ENCODE measurements at places on chromosomes 16 and 17.
A peak's percentile ranks its signal among the peaks of the same experiment; 100 is the strongest.

- DNase-seq, result no peak
Observed at GRCh38 chr17:31492880-31493655, 101.6 kb downstream of the RAB11FIP4 start.

GRCh38 chr16:81738783-81739496 is 40.2 kb upstream of the PLCG2 start:
- peak; percentile 65 for DNase-seq

DNA sequence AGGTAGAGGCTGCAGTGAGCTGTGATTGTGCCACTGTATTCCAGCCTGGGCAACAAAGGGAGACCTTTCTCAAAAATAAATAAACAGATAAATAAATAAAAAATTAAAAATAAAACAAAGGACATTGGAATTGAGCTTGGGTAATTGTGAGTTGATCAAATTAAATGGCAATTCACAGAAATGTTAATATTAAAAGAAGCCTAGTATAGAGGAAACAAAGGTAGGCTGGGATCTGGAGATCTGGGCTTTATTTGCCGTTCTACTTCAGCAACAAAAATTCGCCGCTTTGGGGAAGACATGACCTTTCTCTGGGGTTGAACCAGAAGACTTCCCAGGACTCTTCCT is 332 bp upstream of the VPS25 start:
- DNase-seq, result no peak

- peak; percentile 69 for DNase-seq
Observed at GRCh38 chr16:69179328-69180010, 7.5 kb upstream of the SNTB2 start.

- no peak for DNase-seq
Observed at GRCh38 chr17:27674335-27674734, 43.3 kb downstream of the LGALS9 start.

- peak; percentile 84 for DNase-seq
Observed at GRCh38 chr16:85573696-85574641, 39.2 kb upstream of the GSE1 start.

GRCh38 chr17:76022285-76022684 is 4.8 kb downstream of the EVPL start:
- DNase-seq, result no peak

DNA sequence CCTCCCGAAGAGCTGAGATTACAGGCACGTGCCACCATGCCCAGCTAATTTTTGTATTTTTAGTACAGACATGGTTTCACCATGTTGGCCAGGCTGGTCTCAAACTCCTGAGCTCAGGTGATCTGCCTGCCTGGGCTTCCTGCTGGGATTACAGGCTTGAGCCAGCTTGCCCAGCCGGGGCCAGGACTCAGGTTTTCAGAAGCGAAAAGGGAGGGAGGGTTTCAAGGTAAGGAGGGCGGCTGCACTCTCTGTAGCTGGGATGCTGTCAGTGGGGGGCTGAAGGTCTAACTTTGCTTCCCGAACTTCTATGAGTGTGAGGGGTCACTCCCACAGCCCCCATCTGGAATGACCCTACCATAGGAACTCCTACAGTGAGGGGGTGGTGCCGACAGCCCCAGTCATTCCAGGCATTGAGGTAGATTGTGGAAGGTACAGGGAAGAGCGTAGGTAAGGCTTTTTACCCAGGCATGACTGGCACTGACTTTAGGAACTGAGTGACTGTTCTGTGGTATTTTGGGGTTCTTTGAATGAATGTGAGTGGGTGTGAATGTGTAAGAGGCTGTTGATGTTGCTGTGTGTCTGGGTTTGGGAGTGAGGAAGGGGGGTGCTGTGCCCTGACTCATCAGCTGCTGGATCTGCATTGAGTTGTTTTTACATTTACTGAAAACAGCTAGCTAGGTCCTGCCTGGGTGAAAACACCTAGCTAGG is 3.8 kb upstream of the C1QL1 start:
- no peak for DNase-seq

DNA sequence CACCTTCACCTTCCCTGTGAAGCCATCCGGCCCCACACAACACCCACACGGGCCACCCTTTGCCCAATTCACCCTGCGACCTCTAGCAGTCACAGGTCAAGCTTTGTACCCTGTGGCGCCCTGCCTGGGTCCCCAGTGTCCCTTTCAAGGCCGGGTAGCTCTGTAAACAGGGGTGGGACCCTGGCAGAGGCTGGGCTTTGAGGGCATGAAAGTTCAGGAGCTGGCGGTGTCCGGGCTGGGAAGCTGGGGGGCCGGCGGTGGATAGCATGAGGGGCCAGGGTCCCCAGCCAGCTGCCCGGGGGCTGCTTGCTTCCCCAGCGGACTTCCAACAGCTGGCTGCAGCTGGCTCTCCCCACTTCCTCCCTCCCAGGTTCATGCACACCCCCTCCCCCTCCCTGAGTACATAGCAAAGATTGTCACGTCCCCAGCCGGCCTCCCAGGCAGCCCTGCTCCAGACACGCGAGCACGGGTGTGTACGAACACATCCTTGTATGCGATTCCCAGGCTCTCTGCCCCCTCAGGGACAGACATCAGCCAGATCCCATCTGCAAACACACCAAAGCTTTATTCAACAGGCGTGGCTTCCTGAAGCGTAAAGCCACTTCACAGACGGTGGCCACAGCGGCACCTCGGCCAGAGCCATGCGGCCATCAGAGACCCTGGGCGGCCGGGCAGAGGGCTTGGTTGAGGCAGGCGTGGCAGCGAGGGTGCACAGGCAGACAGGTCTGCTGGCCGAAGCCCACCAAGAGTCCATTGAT is 8.2 kb downstream of the NTHL1 start:
- DNase-seq, result peak; percentile 93

DNA sequence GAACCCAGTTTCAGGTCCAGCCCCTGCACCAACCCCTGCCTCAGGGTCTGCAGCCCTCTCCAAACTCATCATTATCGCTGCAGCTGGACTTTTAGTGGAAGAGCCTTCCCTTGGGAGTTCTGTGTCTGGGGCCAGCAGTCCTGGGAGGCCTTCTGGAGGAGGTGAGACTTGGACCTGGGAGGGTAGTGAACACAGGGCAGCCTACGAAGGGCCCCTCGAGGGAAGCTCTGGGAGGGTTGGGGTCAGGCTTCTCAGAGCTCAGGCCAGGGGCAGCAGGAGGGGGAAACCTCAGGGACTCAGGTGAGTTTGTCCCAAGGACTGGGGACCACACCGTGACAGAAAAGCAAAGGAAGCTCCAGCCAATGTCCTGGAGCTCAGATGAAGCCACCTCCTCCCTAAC is 11.3 kb upstream of the SRRM2 start:
- DNase-seq, result no peak

GRCh38 chr17:6868582-6868981 is 37.1 kb upstream of the TEKT1 start:
- no peak for DNase-seq

GRCh38 chr16:17379121-17379571 is 91.6 kb downstream of the XYLT1 start:
- peak; percentile 73 for DNase-seq

- DNase-seq, result no peak
Observed at GRCh38 chr17:77990301-77990700, 31.8 kb downstream of the TNRC6C start.

DNA sequence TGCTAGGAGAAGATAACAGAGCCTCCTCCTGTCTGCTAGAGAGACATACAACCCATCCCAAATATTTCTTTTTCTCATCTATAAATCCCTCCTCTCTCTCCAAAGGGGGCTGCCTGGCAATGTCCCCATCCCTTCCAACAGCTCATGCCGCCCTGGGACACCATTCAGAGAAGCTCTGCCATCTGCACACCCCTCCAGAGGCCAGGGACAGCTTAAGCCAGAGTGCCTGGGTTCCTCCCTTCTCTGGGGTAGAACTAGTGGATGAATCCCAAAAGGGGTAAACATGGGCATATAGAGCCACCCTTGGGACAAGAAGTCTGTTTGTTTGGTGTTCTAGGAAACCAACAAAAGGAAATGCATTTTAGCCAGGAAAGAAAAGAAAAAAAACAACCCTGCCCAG is 2.6 kb upstream of the LPO start:
- DNase-seq, result no peak

GRCh38 chr16:70163596-70163995 is 10.0 kb upstream of the CLEC18C start:
- DNase-seq, result no peak

- DNase-seq, result peak; percentile 60
Observed at GRCh38 chr16:14529010-14529669, 100.9 kb downstream of the PARN start.

DNA sequence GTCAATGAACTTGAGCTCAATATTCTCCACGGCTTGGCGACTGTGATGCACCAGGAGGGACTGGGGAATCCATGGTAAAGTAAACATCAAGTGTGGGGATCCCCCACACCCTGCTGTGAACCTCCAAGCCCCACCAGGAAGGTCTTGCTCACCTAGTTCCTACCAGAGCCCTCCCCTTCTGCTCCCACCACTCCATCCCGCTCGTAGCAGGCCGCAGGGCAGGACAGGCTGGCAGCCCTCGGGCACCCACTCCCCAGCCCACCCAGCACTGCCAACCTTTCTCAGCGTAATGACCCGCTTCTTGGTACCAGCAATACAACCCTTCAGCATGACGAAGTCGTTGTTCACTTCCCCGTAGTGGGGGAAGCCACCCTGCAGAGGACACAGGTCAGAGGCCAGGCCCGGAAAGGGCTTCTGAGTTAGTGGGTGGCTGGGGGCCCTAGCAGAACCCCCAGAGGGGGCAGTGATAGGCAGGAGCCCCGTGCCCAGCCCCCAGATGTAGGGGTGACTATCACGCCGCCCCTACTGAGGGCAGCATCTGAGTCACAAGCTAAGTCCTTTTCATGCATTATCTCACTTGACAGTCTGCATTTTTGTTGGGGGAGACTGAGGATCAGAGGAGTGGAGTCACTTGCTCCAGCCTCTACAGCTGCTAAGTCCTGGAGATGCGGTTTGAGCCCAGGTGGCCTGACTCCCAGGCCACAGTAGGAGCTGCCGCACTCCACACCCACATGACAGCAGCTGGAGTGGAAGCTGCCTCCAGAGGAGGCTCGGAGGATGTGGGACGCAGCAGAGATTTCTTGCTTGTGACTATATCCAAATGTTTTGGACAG is 2.8 kb upstream of the MSRB1 start:
- DNase-seq, result no peak
